ENCODE measurements at places on chromosomes 1 and 21. TPM values are rescaled to one million over a fixed set of nuclear protein-coding genes. Genes with fewer than 3 reads are reported as not detected.
A peak's percentile ranks its signal among the peaks of the same experiment; 100 is the strongest.

DNA sequence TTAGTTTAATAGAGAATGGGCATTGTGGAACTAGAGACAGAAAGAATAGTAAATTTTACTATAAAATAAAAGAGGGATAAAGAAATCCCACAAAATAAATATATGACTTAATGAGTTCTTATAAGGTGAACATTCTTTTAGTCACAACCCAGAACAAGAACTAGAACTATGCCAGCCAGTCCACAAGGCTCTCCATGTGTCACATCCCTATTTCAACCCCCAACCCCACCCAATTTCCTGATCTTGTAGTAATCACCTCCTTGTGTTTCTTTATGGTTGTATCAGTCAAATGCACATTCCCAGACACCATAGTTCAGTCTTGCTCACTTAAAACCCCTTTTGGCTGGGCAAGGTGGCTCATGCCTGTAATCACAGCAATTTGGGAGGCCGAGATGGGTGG lies 662.3 kb upstream of the CAMK1G start:
- DNase-seq = no peak
- no peak overlapping the region for H3K4me3 ChIP-seq
- H3K4me1 ChIP-seq = no peaks in the 10 kb centered on the region

- H3K4me1 ChIP-seq = peaks cover 11% of the 10 kb centered on the region
- DNase-seq = no peak
- no peak overlapping the region for H3K27ac ChIP-seq
- no peak overlapping the region for H3K4me3 ChIP-seq
- H3K36me3 ChIP-seq = no peaks in the 10 kb centered on the region
- H3K27me3 ChIP-seq = peaks cover 57% of the 10 kb centered on the region
These were observed 5.1 kb downstream of the HLX start for GRCh38 chr1:220884109-220884980.

DNA sequence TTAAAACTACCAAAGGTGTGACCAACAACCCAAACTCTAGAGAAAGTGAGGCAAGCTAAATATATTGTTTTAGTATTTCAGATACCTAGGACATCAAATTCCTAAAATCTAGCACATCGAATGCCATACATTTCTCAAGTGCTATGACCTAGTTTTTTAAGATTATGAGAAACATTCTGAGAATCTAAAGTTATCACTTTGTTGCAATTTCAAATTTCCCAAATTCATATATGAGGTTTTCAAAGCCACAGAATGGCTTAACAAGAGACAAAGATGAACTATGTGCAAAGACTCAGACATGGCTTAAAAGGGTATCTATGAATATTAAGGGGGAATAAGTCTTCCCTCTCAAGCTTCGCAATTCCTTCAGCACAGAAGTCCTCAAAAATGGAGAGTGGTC lies 6.8 kb downstream of the SCYL3 start:
- H3K27me3 ChIP-seq = no peaks in the 10 kb centered on the region
- no peak for DNase-seq
- H3K4me3 ChIP-seq = no peak overlapping the region
- no peak overlapping the region for H3K27ac ChIP-seq
- H3K36me3 ChIP-seq = peaks cover 27% of the 10 kb centered on the region

GRCh38 chr1:46815133-46815532 lies 16.3 kb downstream of the CYP4B1 start:
- H3K27ac ChIP-seq = no peak overlapping the region
- no peak overlapping the region for H3K4me3 ChIP-seq
- H3K4me1 ChIP-seq = no peaks in the 10 kb centered on the region
- no peaks in the 10 kb centered on the region for H3K36me3 ChIP-seq
- no peaks in the 10 kb centered on the region for H3K27me3 ChIP-seq
- DNase-seq = no peak

DNA sequence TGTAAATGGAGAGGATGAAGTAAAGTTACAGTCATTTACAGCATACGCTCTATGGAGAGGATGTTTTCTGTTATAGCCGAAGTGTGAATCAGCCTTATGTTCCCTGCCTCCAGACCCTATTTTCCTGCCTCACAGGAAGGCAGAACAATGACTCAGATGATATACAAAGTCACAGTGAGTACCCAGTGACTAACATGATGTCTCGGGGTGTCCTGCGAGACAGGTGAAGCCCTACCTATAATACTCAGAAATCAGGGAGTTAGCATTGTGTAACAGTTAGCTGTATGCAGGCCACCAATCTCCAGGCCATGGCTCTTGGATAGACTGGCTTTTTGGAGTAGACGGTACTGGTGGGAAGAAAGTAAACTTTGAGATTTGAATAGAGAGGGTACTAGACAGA lies 55.6 kb upstream of the FBXO28 start:
- no peaks in the 10 kb centered on the region for H3K4me1 ChIP-seq
- H3K27me3 ChIP-seq = peaks cover 13% of the 10 kb centered on the region
- H3K36me3 ChIP-seq = peaks cover 2% of the 10 kb centered on the region
- no peak overlapping the region for H3K27ac ChIP-seq
- no peak for DNase-seq
- H3K4me3 ChIP-seq = no peak overlapping the region

- peaks cover 2% of the 10 kb centered on the region for H3K27me3 ChIP-seq
- DNase-seq = no peak
- H3K4me1 ChIP-seq = peaks cover 18% of the 10 kb centered on the region
- H3K4me3 ChIP-seq = peak overlapping the region; percentile 32
These were observed 124.7 kb downstream of the PCBP3 start for GRCh38 chr21:45768011-45768739.

GRCh38 chr1:170010443-170010842 lies 64.1 kb downstream of the KIFAP3 start:
- no peak overlapping the region for H3K4me3 ChIP-seq
- DNase-seq = no peak
- H3K36me3 ChIP-seq = peaks cover 20% of the 10 kb centered on the region
- H3K4me1 ChIP-seq = no peaks in the 10 kb centered on the region
- no peak overlapping the region for H3K27ac ChIP-seq
- H3K27me3 ChIP-seq = no peaks in the 10 kb centered on the region

The CFHR3 gene
- not detected for total RNA-seq

DNA sequence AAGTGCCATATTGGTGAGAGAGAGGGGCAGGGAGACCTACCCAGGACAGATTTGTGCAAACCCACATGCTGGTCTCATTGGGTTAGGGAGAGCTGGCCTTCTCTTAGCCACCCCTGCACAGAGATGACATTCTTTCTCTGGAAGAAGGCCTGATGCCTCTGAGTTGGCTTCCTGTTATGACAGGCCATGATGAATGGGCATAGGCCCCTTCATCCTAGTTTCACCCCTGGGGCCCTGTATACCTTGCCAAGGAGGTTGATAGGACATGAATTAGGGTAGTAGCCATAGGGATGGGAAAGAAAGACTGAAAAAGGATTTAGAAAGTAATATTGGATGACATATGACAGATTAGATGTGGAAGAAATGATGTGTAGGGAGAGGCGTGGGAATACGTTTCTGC lies 46.6 kb downstream of the TENT5C start:
- H3K36me3 ChIP-seq = no peaks in the 10 kb centered on the region
- peaks cover 53% of the 10 kb centered on the region for H3K4me1 ChIP-seq
- H3K4me3 ChIP-seq = no peak overlapping the region
- H3K27me3 ChIP-seq = peaks cover 16% of the 10 kb centered on the region
- H3K27ac ChIP-seq = peak overlapping the region; percentile 41

DNA sequence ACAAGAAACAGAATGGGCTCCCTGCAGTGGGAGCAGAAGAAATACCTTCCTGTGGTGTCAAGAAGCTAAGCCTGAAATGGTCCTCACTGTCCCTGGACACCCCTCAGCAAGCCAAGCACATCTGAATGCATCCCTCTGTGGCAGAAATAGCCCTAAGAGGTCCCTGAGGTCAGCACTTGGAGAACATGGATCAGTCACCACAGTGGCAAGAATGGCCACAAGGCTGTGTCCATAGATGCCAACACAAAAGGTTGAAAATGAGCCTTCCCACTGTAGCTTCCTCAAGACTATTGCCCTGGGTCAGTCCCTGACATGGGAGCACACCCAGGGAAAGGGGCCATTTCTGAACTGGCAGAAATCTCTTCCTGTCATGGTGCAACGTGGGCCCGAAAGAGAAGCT lies 27.7 kb downstream of the PSMG1 start:
- no peaks in the 10 kb centered on the region for H3K27me3 ChIP-seq
- no peak overlapping the region for H3K4me3 ChIP-seq

DNA sequence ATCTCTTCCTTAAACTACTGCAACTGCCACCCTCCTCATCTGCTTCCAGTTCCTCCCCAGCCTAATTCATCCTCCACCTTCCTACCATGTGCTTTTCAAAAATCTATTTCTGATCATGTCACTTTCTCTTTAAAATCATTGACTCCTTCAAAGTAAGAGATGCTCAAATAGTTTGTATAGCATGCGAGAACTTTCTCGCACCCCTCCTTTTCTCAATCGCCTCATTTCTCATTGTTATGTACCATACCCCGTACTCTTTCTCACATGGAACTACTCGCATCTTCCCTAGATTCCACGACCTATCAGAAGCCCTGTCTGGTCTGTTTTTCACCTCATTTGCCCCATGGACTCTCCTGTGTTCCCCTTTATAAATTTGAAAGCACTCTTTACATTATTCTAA lies 238.2 kb downstream of the NRIP1 start:
- no peak overlapping the region for H3K4me3 ChIP-seq
- no peak for DNase-seq
- H3K27ac ChIP-seq = no peak overlapping the region
- H3K36me3 ChIP-seq = no peaks in the 10 kb centered on the region
- no peaks in the 10 kb centered on the region for H3K27me3 ChIP-seq
- H3K4me1 ChIP-seq = no peaks in the 10 kb centered on the region

The RBP7 gene
- total RNA-seq = not detected

The BSND gene
- total RNA-seq = not detected

GRCh38 chr1:175715742-175716141 lies 27.7 kb downstream of the TNR start:
- H3K27ac ChIP-seq = no peak overlapping the region
- no peaks in the 10 kb centered on the region for H3K4me1 ChIP-seq
- no peaks in the 10 kb centered on the region for H3K36me3 ChIP-seq
- H3K27me3 ChIP-seq = peaks cover 3% of the 10 kb centered on the region
- no peak overlapping the region for H3K4me3 ChIP-seq

The OR2AK2 gene
- not detected for total RNA-seq

The ANXA9 gene
- not detected for total RNA-seq

GRCh38 chr1:68230901-68231626 lies 1.3 kb downstream of the WLS start:
- DNase-seq = peak; percentile 34
- no peak overlapping the region for H3K27ac ChIP-seq
- H3K4me1 ChIP-seq = peaks cover 6% of the 10 kb centered on the region
- H3K4me3 ChIP-seq = peak overlapping the region; percentile 52

- H3K27ac ChIP-seq = no peak overlapping the region
- H3K4me1 ChIP-seq = no peaks in the 10 kb centered on the region
- H3K27me3 ChIP-seq = no peaks in the 10 kb centered on the region
- no peak for DNase-seq
These were observed 296.2 kb downstream of the LRRIQ3 start for GRCh38 chr1:73901738-73902137.

The SGIP1 gene
- total RNA-seq = not detected

DNA sequence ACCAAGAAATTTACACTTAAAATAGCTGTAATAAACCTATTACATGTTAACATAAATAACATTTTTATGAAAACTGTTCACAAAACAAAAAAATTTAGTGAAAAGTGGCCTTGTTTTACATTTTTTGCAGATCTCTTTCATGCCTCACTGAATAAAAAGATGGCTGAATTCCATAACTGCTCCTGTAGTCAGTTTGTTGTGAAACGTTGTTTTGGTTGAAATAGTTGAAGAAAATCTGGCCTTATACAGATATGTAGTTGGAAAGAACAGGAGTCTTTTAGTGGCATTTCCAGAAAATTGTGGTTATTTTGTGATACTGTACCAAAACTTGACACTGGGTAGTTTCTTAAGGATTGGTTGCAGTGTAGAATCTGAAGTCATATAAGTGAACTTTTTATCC lies 18.1 kb downstream of the ITSN1 start:
- peaks cover 4% of the 10 kb centered on the region for H3K27me3 ChIP-seq
- H3K4me1 ChIP-seq = peaks cover 2% of the 10 kb centered on the region
- H3K36me3 ChIP-seq = peaks cover 2% of the 10 kb centered on the region
- H3K27ac ChIP-seq = no peak overlapping the region
- no peak for DNase-seq
- H3K4me3 ChIP-seq = no peak overlapping the region

The OR2T11 gene
- not detected for total RNA-seq

The RNF186 gene
- not detected for total RNA-seq

GRCh38 chr1:22709891-22710700 lies 543 bp upstream of the EPHB2 start:
- no peak overlapping the region for H3K27ac ChIP-seq
- H3K4me1 ChIP-seq = peaks cover 5% of the 10 kb centered on the region
- peaks cover 59% of the 10 kb centered on the region for H3K27me3 ChIP-seq
- peak overlapping the region; percentile 67 for H3K4me3 ChIP-seq
